Activated naive CD8-positive, alpha-beta T cell treated with anti-CD3 and anti-CD28 coated beads, Interleukin-2, amount 50 U/mL, for 16 hours (primary cell): ENCODE measurements at places on chromosomes 3 and 15.

DNA sequence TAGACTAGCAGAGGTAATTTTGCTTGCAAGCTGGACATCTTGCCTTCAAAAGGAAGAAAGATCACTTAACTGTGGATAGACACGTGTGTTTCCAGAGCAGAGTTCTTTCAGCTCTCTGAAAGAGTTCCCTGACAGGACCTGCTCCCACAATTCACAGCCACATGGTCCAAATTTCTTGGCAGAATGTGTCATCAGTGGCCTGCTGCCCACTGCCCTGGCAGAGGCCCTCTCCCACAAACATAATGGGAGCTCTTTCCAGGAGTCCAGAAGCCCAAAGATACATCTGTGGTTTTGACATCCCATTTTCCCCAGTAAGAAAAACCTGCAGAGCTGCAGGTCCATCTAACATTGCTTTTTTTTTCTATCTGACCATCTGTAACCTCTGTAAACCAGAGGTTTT, 48.3 kb downstream of the SERPINI1 start:
- DNase-seq, result no peak

DNA sequence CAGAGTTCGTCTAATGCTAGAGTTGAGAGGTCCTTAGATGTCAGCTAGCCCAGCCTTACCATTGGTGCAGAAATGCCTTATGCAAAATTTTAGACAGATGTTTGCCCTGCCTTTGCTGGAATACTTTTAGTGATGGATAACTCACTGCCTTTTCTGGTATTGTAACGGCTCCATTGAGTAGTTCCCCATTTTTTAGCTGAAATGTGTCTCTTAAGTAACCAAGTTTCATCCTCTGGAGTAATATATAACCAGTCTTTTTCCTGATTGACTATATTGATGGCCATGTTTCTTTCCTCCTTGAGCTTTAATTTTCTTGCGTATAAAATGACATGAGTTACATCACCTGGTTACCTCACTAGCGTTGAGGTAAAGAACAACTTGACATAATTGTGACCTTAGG, 45.0 kb downstream of the SNRK start:
- DNase-seq, result no peak

DNA sequence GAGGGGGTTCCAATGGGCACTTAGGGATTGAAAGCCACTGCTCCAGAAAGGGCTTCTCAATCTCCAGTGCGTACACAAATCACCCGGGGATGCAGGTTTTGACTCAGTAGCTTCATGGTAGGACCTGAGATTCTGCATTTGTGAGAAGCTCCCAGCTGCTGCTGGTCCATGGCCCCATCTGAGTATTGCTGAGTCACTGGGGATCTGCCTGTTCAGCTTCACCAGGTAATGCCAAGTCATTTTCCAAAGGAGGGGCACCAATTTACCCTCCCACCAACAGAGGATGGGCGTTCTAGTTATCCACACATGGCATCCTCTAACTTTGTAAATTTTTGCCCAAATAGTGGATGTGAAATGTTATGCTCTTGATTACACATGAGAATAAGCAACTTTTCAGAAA, 12.9 kb upstream of the CEMIP start:
- no peak for DNase-seq

DNA sequence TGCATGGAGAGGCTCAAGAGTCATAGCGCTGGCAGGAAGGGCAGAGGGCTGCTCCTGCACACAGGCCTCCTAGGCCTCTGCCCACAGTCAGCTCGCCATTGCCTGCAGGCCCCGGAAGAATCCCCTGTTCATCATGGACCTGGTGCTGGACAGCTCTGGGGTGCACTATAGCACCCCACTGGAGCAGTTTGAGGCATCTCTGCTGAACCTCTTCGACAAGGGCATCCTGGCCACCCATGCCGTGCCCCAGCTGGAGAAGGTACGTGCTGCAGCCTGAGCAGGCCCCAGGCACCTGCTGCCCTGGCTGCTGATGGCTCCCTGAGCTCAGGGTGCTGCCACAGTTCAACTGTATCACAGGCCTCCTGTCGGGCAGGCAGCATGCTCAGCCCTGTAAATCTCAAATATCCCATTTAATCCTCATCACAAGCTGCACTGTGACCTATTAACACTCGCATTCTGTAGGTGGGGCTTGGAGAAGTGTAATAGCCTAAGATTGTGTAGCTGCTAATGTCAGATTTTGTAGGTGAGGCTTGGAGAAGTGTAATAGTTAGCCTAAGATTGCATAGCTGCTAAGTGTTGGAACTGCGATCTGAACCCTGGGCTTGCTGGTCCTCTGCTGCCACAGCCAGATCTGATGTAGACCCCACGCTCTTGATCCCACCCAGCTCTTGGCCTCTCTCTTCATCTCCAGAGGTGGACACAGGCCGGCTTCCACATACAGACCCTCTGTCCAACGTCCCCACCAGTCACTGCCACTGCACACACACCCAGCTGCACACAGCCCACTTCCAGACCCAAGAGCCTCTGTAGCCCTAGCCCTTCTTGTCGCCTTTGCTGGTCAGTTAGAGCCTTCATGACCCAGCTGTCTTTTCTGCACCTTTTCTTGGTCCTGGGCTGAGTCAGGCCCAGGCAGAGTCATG, 31.9 kb downstream of the DNAH1 start:
- DNase-seq, result no peak

DNA sequence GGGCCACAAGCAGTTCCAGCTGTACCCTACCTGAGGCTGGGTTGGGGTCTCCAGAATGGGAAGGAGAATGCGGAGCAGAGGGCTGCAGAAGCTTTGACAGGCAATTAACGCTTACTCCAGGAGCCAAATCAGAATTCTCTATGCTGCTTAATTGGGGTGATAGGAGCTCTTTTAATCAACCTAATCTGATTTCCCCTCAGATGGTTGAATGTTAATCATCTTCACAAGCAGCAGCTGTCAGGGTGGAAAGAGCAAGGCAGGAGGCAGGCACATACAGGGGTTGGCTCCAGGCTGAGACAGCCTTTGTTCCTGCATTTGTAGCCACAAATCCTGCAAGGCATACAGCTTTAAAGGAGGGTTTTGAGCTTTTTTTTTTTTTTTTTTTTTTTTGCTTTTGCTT, 2.6 kb downstream of the CILP start:
- DNase-seq, result no peak

- DNase-seq, result no peak
Observed at GRCh38 chr3:109125902-109126301, 8.0 kb upstream of the MORC1 start.
